ENCODE measurements at places on chromosomes 1 and 21. TPM values are rescaled to one million over a fixed set of nuclear protein-coding genes. Genes with fewer than 3 reads are reported as not detected.

- no peak for DNase-seq
Measured at GRCh38 chr1:233189526-233189925, 106.0 kb downstream of the PCNX2 start.

The FCRLA gene
- polyA plus RNA-seq: not detected

DNA sequence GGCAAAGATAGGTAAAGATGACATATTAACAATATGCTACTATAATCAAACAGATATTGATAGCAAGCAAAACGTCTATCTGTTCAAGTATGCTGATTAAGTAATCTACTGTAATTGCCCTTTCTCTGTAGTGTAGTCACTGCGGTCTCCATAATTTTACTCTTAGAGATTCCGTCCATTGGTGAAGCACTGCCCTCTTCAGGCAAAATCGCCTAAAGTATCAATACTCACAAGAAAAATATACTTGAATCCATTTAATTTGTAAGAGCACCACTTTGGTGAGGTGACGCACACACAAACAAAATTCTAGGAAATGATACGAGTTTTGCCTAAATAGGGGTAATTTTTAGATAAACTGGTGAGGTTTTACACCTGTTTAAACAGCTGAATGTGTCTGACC, 434.6 kb upstream of the CHRM3 start:
- DNase-seq: no peak

GRCh38 chr21:36591326-36591970, 107.5 kb upstream of the SIM2 start:
- DNase-seq: no peak

The TMEM9 gene
- polyA plus RNA-seq: 91.9 TPM

The MT1HL1 gene
- not detected for polyA plus RNA-seq

DNA sequence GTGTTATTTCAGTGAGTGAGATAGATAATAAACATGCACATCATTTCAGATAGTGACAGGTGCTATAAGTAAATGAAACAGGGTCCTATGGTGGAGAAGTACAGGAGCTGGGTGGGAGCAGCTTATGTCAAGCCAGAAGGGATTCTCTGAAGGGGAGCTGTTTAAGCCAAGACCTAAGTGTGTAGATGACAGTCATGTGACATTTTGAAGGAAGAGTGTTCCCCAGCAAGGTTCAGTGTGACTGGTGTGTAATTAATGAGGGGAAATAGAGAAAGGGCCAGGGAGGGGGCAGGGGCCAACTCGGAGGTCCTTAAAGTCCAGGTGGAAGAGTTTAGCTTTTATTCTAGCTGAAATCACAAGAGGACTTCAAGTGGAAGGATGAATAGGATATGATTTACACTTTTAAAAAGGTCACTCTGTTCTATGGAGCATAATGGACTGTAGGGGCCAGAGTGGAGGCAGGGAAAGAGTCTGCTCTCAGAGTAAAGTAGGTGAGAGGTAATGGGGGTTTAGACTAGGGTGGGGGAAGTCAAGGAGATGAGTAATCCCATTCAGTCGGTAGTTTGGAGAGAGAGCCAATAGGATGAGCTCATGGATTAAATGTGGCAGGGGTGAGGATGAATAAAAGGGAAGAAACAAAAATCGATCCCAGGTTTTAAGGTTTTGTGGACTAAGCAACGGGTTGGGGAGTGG, 243.1 kb downstream of the CACNA1E start:
- DNase-seq: no peak

The PRAMEF26 gene
- polyA plus RNA-seq: not detected

DNA sequence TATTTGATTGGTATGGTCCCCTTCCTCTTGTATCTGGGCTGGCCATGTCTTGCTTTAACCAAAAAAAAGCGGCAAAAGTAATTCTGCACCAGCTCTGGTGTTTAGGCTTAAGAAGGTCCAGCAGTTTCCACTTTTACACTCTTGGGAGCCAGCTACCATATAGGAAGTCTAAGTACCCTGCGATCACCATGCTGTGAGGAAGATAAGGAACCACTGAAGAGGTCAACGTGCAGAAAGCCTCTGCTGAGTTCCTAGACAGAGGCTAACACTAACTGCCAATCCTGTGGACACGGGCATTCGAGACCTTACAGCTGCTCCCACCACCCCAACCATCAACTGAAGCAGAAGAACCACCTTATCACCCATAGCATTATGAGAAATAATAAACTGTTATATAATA, 331.4 kb downstream of the VAV3 start:
- DNase-seq: no peak

DNA sequence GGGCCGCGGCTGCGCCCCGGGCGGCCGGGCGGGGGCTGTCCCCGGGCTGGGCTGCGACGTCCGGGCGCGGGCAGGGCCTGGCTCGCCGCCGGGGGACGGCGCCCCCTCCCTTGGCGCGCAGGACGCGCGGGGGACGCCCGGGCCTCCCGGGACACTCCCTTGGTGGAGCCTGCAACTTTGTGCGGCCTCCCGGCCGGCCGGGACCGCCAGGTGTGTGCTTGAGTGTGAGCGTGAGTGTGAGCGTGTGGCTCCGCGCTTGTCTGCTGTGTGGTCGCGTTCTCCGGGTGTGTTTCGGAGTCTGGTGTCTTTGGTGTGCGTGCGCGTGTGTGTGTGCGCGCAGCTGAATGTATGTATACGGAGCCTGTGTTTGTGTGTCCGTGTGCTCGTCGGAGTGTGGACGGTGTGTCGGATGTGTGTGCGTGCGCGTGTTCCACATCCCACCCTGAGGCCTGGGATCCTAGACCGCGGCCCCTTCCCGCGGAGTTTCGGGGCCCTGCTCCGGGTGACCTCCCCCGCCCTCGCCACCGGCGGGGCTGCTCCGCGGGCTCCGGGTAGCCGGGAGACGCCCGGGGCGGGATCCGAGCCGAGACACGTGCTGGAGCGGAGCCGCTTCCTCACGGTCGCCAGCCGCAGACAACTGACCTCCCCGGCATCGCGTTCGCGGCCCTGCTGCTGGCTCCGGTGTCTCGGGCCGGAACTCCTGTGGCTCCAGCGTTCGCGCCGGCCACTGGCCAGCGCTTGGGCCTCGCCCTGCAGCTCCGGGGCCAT, 1.7 kb downstream of the PTPRU start:
- no peak for DNase-seq

DNA sequence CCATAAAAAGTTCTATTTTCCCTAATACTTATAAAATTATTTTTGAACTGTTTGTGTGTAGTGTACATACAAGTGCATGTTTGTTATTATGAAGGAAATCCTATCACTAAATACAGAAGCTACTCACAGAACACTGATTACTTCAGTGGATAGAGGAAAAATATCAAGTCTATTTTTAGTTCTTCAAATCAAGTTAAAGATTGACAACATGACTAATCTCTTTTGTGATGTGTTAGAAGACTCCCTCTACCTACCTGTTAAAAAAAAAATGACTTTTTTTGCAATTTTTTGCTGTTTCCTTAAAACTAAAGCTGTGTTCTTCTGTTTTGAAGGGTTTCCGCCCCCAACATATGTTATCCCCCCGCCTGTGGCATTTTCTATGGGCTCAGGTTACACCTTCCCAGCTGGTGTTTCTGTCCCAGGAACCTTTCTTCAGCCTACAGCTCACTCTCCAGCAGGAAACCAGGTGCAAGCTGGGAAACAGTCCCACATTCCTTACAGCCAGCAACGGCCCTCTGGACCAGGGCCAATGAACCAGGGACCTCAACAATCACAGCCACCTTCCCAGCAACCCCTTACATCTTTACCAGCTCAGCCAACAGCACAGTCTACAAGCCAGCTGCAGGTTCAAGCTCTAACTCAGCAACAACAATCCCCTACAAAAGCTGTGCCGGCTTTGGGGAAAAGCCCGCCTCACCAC, 45.5 kb downstream of the NCF2 start:
- no peak for DNase-seq

The DCST2 gene
- polyA plus RNA-seq: 1.2 TPM

The FMO1 gene
- 0.42 TPM for polyA plus RNA-seq

DNA sequence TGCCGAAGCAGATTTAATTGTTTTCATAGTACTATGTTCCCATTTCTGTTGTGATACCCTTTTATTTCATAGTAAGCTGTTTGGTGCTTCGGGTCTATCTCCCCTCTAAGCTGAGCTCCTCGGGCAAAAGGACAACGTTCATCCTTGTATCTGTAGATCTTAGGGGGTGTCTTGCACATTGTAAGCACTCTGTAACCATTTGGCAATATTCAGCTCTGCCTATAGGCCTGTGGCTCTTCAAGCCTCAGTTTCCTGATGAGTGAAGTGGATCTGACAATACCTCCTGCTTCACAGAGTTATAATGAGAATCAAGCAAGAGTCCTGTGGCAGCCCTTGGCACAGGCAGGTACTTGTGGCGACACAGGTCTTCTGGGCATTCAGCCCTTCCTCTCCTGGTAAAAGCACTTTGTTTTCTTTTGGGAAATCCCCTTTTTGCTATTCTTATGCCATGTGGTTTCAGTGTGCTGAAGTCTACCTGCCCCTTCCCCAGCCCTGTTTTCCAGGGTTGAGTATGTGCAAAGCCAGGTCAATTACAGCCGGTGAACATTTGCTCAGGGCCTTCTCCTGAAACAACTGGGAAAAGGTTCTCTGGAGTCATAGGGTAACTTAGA, 8.5 kb upstream of the EXO1 start:
- DNase-seq: no peak

The KIF14 gene
- polyA plus RNA-seq: 0.09 TPM

- no peak for DNase-seq
Measured at GRCh38 chr1:11478571-11479374, at the start of gene DISP3. DISP3 (plus strand) TSS chr1:11479155; CDS start chr1:11500993, 21,838 bp downstream.

- DNase-seq: no peak
Measured at GRCh38 chr1:71046891-71047634, 553 bp downstream of the PTGER3 start.

DNA sequence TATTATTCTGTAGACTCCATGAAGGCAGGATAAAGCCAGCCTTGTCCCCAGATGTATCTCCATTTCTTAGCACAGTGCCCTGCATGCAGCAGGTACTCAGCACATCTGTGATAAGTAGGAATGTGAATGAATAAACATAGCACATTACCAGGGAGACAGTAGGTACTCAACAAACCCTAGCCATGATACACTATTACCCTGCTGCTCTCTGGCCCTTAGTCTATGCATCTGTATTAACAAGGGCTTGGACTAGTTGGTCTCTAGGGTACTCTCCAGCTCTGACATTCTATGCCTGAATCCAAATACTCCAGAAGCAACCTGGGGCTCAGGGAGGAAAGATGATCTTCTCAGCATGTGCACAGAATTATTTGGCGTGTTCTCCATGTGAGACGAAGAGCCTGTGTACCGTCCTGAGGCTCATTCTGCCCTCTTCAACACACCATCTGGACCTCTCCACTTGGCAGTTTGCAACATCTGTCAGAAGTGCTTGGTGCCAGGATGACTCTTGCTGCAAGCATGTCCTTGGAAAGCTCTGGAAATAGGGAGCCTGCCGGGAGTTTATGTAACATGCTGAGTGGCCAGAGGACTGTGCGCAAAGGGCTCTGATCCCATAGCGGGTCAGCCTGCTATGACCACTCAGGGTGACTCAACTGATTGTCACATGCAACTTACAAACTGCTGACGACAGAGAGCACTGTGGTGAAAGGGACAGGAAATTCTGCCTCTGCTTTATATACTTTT, 228.2 kb upstream of the USP24 start:
- DNase-seq: no peak

DNA sequence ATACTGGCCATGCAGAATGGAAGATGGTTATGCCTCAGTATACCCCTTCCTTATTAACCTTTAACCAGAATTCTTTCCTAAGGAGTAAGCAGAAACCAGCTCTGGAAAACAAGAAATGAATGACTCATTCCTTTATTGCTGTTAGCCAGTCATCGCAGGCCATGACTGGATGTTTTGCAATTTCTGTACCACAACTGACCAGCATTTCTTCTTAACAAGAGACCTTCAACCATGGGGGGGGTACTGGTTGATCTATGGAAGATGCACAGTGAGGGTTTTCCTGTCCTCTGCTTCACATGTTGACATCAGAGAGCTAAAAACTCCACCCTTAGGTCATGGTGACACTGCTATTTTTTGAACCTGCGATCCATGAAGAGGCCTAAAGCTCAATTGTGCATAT, 28.0 kb upstream of the RNF2 start:
- no peak for DNase-seq

The OR2M3 gene
- not detected for polyA plus RNA-seq

DNA sequence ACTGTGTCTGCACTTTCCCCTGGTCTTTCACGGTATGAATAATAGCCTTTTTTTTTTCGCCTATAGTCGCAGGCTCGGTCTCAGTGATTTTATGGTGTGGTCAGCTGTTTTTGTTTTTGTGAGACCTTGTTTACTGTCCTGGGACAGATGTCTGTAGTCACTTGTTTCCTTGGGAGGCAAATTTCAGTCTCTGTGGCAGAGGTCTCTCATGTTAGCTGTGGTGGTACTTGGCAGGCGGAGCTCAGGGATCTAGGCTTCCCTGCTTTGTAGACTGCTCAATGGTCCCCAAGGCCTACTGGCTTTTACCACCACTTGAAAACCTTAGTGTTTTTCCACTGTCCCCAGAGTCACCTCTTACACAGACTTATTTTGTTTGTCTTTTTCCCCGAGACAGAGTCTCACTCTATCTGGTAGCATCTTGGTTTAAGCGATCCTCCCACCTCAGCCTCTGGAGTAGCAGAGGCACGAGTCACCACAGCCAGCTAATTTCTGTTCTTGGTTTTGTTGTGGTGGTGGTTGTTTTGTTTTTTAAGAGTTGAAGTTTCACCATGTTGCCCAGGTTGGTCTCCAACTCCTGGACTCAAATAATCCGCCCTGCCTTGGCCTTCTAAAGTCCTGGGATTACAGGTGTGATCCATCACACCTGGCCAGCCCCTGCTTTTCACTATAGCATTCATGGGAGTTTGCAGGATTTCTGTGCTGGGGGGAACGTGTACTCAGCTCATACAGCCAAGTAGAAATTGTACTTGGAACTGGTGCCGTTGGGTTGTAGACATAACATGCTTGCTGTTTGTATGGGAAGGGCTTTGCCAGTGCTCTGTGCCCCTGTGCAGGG, 10.3 kb downstream of the RNU1-2 start:
- DNase-seq: no peak

GRCh38 chr1:197798492-197798891, 23.2 kb upstream of the DENND1B start:
- no peak for DNase-seq

- no peak for DNase-seq
Measured at GRCh38 chr21:43372663-43373361, 54.1 kb downstream of the SIK1 start.

The HTR6 gene
- not detected for polyA plus RNA-seq

DNA sequence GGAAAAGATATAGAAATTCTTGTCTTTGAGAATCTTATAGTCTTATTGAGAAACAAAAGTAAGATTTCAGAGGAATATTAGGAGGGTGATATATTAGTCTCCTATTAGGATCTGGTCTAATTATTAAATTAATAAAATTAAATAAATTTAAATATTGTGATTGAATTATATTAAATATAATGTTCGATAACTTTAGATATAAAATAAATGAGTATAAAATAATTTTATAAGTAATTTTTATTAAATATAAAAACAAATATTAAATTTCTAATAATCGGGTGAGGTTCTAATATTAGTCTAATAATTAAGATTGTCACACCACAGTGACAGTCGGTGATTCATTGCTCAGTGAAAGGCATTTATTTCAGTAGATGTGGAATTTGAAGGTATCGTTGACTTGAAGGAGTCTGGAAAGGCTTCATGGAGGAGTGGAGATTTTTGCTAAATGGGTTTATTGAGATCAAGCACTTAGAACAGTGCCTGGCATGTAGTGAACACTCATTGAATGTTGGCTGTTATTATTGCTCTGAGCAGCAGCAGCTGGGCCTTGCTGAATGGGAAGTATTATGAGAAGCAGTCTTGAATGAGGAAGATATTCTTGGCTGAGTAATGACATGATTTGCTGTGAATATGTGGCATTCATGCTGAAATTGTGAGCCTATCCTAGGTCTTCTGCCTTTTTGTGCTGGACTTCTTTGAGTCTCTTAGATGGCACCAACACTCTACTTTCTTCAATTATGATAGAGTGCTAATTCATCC, 74.6 kb downstream of the USP25 start:
- DNase-seq: no peak

All from urinary bladder (tissue), 4 donors.